Endothelial cell (in vitro differentiated cells): ENCODE measurements at places on chromosomes 1 and 21. TPM values are rescaled to one million over a fixed set of nuclear protein-coding genes. Genes with fewer than 3 reads are reported as not detected.

NUF2 gene
- 6.0 TPM for total RNA-seq

ARID1A gene
- total RNA-seq = 115 TPM

CFAP298 gene
- total RNA-seq = 60.3 TPM

- DNase-seq = peak; percentile 42
Observed at GRCh38 chr1:92960395-92961130, 699 bp downstream of the DIPK1A start.

GRCh38 chr21:46284077-46284644, 1.2 kb downstream of the MCM3AP start:
- peak; percentile 47 for DNase-seq
